ENCODE measurements at places on chromosomes 3 and 15. TPM values are rescaled to one million over a fixed set of nuclear protein-coding genes. Genes with fewer than 3 reads are reported as not detected.

- no peaks in the 10 kb centered on the region for H3K36me3 ChIP-seq
- H3K27ac ChIP-seq: no peak overlapping the region
- no peak for DNase-seq
- no peak overlapping the region for H3K4me3 ChIP-seq
These were observed 21.0 kb downstream of the ZNF385D start for GRCh38 chr3:21729888-21730459.

GRCh38 chr15:87874896-87875711, 381.4 kb downstream of the NTRK3 start:
- no peak overlapping the region for H3K27ac ChIP-seq
- no peak overlapping the region for H3K4me3 ChIP-seq
- DNase-seq: peak; percentile 13
- H3K27me3 ChIP-seq: no peaks in the 10 kb centered on the region

PLD1 gene
- 5.2 TPM for polyA plus RNA-seq

CPNE9 gene
- polyA plus RNA-seq: 0.27 TPM

DNA sequence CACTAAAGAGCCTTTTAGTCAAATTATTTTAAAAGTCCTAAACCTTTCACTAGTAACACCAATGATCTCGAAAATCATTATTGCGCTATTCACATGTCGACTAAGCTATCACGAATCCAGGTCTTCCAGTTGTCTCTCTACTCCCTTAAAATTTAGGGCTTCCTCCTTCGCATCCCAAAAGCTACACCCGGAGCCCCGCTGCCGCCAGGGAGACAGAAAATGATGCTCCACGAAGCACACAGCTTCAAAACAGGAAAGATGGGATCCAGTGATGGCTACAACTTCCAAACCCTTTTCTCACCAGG, 253 bp downstream of the IFT80 start:
- H3K27ac ChIP-seq: peak overlapping the region; percentile 93
- H3K36me3 ChIP-seq: no peaks in the 10 kb centered on the region
- DNase-seq: no peak
- H3K4me3 ChIP-seq: peak overlapping the region; percentile 72
- peaks cover 42% of the 10 kb centered on the region for H3K4me1 ChIP-seq

DNA sequence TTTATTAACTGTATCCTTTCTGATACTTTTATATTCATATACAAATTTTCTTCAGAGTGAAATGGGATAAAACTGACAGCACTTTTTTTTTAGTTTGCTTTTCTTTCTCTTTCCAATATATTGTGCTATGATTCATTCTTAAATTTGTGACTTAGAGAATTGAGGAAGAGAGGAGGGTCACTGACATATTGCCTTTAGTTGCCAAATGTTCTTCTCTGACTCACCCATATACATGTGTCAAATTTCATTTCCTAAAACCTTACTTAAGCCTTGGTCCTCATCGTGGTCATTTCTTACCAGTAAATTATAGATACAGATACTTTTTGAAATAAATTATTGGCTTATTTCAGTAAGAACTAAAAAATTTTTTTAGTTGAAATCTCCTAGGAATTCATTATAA, 53.9 kb downstream of the CLASP2 start:
- H3K27ac ChIP-seq: no peak overlapping the region
- H3K4me3 ChIP-seq: no peak overlapping the region
- peaks cover 26% of the 10 kb centered on the region for H3K4me1 ChIP-seq
- DNase-seq: no peak
- H3K36me3 ChIP-seq: no peaks in the 10 kb centered on the region

DLL4 gene
- polyA plus RNA-seq: 23.7 TPM

CASR gene
- polyA plus RNA-seq: 0.14 TPM

IGDCC3 gene
- 6.3 TPM for polyA plus RNA-seq

DNA sequence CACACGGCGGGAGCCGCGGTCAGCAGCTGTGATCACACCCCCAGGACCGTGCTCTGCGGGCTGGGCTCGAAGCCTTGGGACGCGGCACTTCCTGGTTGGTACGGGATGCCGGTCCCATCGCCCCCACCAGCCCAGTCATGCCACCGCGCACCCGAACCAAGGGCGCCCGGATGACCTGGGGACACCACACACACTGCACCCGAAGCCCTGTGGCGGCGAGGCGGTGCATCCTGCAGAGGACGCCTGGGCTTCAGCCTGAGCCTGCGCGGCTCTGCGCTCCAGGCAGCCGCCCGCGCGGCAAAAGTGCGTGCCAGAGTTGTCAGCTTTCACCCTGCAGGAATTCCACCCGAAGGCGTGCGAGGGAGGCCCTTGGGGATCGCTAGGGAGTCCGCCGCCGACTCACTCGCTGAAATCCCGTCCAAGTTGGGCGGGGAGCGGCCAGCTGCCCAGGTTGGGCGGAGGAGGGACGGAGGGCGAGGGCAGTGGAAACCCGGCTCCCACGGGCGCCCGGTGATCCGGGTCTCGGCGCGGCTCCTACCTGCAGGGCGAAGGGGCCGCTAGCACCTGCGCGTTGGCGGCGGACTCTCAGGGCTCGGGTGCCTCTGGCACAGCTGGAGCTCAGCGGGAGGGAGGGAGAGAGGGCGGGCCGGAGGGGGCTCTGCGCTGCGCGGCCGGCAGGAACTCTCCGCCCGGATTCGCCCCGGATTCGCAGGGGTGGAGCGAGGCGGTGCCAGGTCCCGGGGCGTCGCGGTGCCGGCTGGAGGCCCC, at the start of gene PLD1:
PLD1 (minus strand) TSS at position 623 of the 768 bp plus-strand sequence. CDS start 72,432 bp downstream, outside the sequence.
- peak within 1 kb of the TSS; percentile 96 for H3K27ac ChIP-seq
- H3K4me3 ChIP-seq: peak within 1 kb of the TSS; percentile 70
- no peaks in the 10 kb centered on the region for H3K27me3 ChIP-seq

DNA sequence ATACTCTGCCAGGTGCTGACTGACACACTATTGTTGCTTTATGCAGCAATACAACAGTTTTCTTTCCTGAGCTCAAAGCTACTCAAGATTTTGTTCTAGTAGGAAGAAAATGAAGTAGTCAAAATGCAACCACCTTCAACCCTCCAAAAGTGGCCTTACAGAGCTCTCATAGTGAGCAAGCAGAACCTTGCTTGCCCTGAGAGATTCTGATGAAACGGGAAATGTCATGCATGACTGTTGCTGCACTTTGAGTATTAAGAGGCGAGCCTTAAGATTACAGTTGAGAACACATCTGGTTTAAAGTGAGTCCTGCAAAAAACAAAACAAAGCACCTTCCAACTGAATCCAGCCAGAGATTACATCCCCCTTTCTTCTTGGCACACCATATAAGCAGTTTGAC, 29.7 kb downstream of the MINDY4B start:
- H3K4me1 ChIP-seq: peaks cover 18% of the 10 kb centered on the region
- no peak for DNase-seq
- H3K36me3 ChIP-seq: no peaks in the 10 kb centered on the region
- no peak overlapping the region for H3K4me3 ChIP-seq
- H3K27me3 ChIP-seq: no peaks in the 10 kb centered on the region
